ENCODE measurements at places on chromosomes 5 and 9.

- DNase-seq: no peak
Observed at GRCh38 chr9:138025908-138026307, 148.3 kb downstream of the CACNA1B start.

DNA sequence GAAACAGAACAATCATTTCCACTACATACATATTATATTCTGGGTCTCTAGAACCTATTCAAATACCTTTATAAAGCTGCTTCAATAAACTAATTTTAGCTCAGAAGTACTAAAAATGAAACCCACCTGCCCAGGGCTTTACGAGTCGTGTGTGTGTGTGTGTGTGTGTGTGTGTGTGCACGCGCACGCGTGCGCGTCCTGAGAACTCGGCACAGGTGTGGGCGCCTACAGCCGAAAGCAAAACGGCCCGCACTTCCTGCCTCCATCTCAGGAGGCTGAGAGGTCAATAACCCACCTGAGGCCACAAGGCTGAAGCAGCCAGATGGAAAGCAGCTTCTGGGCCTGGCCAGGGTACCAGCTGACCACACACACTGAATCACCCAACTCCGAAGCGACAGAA is 3.0 kb downstream of the CLPTM1L start:
- DNase-seq: no peak

DNA sequence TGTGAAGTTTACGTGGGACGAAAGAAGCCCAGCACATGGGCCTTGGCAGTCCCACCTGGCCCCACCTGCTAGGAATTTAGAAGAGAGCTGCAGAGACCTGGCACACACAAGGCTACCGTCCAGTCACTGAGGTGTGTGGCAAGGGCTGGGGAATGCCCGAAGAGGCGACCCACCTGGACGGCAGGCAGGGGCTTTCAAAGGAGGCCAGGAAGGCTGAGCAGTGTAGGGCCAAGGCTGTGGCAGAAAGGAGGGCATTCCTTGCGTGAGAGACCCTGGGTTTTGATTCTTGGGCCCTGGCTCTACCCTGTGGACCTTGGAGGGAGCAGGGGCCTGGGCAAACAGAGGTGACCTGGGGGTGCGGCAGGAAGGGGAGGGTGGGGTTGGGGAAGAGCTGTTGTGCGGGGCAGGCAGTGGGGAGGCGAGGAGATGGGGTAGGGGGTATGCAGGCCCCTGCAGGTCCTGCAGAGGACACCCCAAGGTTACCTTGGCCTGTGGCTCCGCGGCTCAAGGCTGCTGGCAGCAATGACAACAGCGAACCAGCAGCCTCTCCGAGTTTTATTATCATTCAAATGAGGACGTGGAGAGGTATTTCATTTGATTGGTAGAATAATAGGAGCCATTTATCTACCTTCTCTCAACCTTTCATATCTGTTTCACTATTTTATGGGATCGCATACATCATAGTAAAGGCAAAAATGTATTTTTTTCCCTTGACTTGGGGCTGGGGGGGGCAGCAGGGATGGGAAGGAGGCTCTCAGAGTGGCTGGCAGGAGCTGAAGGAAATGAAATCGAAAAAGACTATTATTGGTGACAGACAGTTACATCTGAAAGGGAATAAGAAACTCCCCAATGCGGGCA is 24.8 kb downstream of the TSPAN17 start:
- no peak for DNase-seq

DNA sequence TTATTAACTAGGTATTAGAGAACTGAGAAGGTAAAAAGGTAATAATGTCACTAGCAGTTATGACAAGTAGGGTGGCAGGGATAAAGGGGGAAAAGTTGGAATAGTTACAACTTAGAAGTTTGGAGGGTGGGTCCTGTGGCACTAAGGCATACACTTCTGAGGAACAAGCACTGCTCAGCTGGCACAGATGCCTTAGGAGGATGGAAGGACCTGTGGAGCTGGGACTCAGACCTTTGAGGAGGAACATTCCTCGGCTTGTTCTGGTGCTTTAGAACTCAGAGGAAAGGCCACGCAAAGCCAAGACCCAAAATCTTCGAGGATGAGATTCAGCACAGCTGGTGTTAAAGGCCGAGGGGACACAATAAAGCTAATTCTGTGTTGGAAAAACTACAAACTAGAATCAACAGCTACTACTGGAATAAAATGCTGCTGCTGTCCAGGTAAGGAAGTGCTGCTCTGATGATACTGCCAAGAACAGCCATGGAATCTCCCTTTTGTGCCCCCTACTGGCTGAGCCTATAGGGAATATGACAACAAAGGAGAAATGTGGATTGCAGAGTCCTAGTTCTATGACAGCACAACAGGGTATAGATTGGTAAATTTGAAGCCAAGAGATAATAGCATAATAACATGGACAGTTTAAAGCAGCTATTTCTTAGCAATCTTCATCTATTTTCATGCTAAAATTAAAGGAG is 126.7 kb downstream of the SLC25A46 start:
- DNase-seq: peak; percentile 36

DNA sequence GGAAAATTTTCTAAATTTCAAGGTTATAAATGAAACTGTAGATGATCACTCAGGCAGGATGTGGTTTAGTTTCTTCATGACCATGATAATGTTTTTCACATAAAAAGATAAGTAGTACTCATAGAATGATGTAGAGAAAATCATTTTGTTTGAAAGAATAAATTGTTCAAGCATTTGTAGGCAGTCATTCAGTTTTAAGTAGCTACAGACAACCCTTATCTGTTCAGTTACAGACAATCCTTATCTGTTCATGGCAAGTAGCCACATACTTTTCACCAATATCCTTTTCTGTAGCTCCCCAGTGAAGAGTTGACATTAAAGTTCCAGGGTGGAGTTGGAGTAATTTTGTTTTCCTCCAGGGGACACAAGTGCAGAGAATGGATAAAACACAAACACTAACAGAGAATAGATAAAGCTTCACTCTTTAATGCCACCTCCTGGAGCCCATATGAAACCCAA is 278.1 kb upstream of the TNC start:
- DNase-seq: no peak

GRCh38 chr5:16082053-16082452 is 97.5 kb downstream of the MARCHF11 start:
- no peak for DNase-seq

DNA sequence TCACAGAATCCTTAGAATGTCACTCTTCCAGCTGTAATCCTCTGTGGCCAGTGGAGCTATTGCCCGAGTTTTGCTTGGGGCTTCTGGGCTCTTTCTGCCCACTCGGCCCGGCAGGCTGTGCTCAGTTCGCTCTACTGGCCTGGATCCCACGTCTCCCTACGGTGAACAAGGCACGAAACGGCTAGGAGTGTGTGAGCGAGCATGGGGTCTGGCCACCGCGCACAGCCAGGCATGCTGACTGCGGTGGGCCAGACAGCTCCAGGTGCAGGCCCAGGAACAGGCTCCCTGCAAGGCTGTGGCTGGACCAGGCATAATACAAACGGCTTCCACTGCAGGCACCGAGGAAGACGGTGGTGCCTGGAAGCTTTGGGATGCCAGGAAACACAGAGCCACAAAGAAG is 2035.5 kb upstream of the ACO1 start:
- no peak for DNase-seq

DNA sequence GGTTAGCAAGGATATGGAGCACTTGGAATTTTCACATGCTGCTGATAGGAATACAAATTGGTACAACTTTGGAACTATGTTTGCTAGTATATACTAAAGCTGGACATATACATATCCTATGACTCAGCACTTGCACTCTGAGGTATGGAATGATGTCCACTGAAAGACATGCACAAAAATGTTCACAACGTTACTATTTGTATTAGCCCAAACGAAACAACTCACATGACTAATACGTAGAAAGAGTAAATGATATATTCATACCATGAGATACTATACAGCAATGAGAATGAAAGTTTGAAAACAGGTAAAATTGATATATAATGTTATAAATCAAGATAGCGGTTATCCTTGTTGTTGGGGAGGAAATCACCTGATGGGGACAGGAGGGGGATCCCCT is 45.5 kb upstream of the CDC42SE2 start:
- no peak for DNase-seq

- peak; percentile 32 for DNase-seq
Observed at GRCh38 chr9:117744856-117745389, 40.7 kb downstream of the TLR4 start.

DNA sequence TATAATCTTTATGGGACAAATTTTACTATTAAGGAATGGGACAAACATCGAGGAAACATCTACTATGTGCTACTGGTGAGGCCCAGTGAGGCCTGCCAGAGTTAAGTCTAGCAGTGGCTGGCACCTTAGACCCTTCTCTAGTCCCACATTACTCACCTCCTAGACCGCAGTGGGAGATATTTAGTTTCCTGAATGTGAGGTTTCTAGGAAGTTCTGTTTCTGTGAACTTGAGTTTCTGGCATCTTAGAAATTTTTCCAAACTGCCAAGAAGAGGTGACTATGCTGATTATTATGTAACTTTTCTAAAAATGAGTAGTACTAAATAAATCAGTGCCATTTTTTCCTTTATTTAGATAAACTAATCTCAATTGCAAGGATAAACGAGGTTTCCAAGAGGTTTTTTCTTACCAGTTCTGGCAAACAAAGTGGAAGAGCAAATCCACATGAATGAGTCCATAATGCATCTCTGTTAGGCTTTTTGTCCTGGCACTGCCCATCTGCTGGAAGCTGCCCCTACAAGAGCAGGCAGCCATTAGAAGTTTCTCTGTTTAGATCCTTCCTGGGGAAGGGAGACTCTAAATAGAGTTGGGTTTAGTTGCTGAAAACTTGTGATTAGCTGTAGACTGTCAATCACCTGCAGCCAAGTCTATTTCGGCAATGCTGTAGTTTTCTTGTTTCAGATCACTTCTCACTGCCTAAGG is 348.7 kb downstream of the MAN2A1 start:
- no peak for DNase-seq

DNA sequence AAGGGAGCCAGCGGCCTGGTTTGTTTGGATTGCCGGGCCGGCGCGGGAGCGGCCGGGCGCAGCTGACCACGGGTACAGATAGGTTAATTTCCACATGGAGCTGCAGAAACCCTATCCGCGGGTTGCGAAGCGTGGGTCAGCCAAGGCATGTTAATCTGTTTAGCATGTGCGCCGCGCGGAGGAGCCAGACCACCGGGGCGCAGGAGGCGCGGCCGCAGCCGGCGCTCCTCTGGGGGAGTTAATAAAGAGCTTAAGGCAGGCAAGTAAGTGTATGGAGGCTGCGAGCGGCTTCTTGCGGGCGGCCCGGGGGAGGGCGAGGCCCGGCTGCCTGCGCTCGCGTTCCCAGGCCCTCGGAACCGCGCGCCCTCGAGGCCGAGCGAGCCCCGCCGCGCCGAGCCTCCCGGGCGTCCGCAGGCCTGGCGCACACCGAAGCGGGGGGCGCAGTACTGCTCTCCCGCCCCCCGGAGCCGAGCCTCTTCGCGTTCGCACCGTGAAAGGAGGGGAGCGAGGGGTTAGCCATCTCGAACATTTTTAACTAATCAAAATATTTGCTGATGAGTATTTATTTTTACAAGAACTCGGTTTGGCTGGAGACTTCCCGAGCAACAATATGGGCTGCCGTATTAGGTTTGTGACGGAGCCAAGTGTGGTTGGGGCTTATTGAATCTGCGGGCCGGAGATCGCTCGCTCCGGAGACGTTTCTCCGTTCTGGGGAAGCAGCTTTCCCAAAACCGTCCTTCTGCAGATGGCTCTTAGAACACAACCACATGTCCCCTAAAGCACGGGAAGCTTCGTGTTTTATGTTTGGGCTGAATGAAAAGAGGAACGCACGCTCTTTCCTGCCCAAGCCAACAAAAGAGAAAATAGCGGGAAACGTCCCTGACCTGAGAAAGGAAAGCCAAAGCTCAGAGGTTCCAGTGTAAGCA is 28.8 kb downstream of the FOXD1 start:
- DNase-seq: no peak

- DNase-seq: no peak
Observed at GRCh38 chr9:134393582-134394280, 67.5 kb downstream of the RXRA start.

- peak; percentile 10 for DNase-seq
Observed at GRCh38 chr5:147051193-147051592, 172.6 kb upstream of the PPP2R2B start.

- DNase-seq: no peak
Observed at GRCh38 chr9:89940625-89941024, 335.8 kb downstream of the GADD45G start.

DNA sequence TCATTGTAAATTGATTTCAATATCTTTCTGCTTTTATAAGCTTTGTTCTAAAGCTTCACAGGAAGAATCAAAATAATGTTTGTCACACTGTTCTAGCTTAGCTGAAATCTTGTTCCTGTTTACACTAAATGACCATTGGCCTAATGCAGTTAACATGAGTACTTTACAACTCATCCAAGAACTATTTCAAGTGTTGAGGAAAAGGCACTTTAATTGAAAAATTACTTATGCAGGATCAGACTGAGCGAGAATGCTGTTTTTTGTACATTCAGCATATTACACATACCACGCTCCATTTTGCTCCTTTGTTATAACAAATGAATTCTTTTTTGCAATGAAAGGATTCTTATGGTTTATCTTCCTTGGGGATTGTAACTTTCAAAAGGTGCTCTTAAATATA is 22.4 kb upstream of the SMIM15 start:
- no peak for DNase-seq

DNA sequence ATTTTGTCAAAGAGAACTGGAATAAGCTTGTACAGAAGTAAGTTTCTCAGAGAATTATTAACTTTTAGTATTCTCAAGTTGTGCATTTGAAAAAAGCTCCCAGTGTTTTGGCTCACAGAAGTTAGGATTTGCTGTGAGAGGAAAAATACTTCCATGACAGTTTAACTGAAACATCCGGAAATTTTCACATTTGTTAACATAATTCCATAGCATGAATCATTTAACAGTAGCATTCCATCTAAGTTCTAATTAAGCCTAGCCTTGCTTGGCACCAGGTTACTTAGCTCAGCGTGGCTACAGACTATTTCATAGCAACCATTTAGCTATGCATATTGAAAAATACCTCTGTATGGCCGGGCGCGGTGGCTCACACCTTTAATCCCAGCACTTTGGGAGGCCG is 90.8 kb downstream of the LNPEP start:
- no peak for DNase-seq

GRCh38 chr9:99859243-99859980 is 37.7 kb downstream of the NR4A3 start:
- no peak for DNase-seq

GRCh38 chr9:15155826-15156225 is 151.2 kb downstream of the TTC39B start:
- DNase-seq: no peak

GRCh38 chr5:58937031-58937681 is 354.3 kb downstream of the RAB3C start:
- DNase-seq: no peak

DNA sequence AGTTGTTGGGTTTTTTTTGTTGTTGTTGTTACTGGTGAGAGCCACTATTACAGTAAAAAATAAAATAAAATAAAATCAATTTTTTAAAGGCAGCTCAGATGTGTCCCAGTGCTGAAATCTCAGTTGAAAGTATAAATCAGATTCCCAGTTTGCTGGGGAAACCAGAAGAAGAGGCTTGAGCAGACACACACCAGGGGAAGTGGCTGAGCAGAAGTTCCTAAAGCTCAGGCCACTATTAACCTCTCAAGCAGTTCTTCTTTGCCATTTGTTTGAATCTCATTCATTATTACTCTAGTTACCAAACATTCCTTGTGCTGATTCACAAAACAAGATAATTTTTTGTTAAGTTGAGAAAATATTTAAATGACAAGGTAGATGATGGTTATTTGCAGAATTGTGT is 70.9 kb upstream of the ZSWIM6 start:
- DNase-seq: no peak

Data from NB4 (cell line).